Common myeloid progenitor, CD34-positive (primary cell): ENCODE measurements at places on chromosomes 1 and 21.

DNA sequence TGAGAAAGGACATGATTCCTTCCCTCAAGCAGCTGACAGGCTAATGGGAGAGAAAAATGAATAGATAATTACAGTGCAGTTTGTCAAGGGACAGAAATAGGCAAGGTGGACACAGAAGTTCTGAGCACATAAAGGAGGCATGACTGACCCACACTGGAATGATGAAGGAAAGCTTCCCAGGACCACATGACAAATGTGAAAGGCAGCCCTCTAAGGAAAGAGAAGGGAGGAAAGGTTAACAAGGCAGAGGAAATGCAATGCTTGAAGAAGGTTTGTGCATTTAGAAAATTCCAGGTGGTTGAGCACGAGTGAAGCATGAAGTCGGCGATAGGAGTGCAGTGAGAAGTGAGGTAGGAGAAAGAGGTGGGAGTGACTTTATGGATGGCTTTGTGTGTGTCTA is 37.4 kb downstream of the LAMC2 start:
- DNase-seq: no peak

DNA sequence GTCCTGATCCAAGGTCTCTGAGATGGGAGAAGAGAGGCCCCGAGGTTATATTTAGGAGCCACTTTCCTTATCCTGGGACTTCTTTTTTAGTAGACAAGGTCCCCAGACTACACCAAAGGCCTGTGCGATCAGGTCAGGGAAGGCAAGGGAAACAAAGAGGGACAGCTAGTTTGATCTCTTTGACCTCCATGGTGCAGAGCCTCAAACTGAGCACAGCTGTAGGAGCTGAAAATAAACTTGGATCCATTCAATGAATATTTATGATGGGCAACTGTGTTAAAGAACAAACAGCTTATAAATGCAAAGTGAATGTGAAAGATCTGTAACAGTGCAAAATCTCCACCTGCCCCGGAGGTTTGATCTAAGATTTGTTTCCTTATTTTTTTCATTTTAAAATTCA is 256.6 kb downstream of the DYRK1A start:
- no peak for DNase-seq

GRCh38 chr1:12282142-12282541 is 52.3 kb downstream of the VPS13D start:
- DNase-seq: no peak

- no peak for DNase-seq
Measured at GRCh38 chr21:32096411-32096810, 182.4 kb downstream of the MIS18A start.
